Activated CD4-positive, alpha-beta memory T cell treated with anti-CD3 and anti-CD28 coated beads for 36 hours (primary cell): ENCODE measurements at places on chromosomes 2 and 18. TPM values are rescaled to one million over a fixed set of nuclear protein-coding genes. Genes with fewer than 3 reads are reported as not detected.

- peak; percentile 11 for DNase-seq
- H3K4me1 ChIP-seq, result peaks cover 5% of the 10 kb centered on the region
- H3K4me3 ChIP-seq, result no peak overlapping the region
- H3K27ac ChIP-seq, result no peak overlapping the region
- H3K36me3 ChIP-seq, result no peaks in the 10 kb centered on the region
Observed at GRCh38 chr2:104929663-104930062, 75.7 kb downstream of the POU3F3 start.

Gene DYNAP
- not detected for total RNA-seq

GRCh38 chr2:239440511-239440959, 39.7 kb upstream of the HDAC4 start:
- no peak for DNase-seq
- no peaks in the 10 kb centered on the region for H3K36me3 ChIP-seq
- no peak overlapping the region for H3K27ac ChIP-seq
- H3K27me3 ChIP-seq, result peaks cover 29% of the 10 kb centered on the region
- no peak overlapping the region for H3K4me3 ChIP-seq

Gene ASB18
- total RNA-seq, result not detected

DNA sequence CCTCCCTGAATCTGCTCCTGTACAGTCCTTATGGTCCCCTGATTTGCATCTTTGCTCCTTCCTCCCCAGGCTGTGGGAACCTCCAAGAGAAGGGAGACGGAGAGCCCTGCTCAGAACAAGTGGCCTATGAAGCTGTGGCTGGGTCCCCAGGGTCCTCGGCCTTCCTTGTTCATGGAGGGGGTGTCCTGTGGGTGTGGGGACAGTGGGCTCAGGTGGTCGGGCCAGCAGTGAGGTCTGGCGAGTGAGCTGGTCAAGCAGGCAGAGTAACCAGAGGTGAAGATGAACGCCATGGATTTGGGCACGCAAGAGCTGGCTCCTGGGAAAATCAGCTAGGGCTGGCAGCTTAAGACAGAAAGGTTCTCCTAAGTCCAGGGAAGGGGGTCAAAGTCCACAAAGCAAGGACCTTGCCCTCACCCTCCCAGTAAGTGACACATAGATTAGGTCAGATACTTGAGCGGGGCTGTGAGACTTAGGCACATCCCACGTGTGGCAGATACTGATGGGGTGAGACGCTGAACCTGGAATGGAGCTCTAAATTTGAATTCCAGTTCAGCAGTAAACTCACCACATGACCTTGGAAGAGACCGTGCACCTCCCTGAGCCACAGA, 24.8 kb downstream of the GNLY start:
- no peak for DNase-seq
- H3K27ac ChIP-seq, result no peak overlapping the region
- H3K27me3 ChIP-seq, result no peaks in the 10 kb centered on the region
- no peaks in the 10 kb centered on the region for H3K36me3 ChIP-seq
- no peaks in the 10 kb centered on the region for H3K4me1 ChIP-seq
- H3K4me3 ChIP-seq, result no peak overlapping the region

DNA sequence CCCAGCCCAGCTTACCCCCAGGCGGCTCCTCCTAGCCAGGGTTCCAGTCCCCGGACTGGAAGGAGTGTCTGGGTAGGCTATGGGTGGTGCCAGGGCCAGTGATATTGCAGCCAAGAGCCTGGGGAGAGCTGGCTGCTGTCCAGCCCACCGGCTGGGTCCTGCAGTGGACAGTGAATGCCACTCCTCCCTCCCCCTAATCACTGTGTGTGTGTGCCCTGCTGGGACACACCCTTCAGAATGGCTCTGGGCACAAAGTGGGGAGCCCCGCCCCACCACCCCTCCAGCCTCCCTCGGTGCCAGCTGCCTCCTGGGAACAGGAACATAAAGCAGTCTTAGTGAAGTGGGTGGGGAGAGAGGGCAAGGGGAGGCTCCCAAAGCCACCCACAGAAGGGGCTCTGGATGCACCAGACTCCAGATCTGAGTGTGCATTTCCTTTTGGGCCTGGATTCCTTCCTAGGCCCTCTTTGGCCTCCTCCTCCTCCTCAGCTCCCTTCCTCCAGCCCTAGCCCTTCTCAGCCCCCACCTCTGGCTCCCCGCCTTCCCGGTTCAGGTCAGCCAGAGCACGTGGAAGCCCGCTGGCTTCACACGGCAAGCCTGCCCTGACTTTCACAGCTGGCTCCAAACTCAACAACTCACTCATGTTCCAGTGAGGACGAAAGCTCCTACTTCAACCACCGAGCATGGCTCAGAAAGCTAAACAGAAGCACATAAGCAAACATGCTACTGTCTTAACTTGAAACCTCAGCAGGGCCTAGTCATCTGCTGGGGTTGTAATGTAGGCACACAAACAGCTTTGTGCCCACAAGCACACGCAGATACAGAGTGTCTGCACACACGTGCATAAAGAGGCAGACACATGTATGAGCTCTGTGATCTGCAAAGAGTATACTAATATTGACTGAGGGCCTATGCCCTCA, 209.2 kb upstream of the SMAD2 start:
- H3K27ac ChIP-seq, result no peak overlapping the region
- peaks cover 39% of the 10 kb centered on the region for H3K27me3 ChIP-seq
- peaks cover 10% of the 10 kb centered on the region for H3K4me1 ChIP-seq
- DNase-seq, result no peak
- H3K4me3 ChIP-seq, result no peak overlapping the region

- no peak overlapping the region for H3K27ac ChIP-seq
- H3K27me3 ChIP-seq, result peaks cover 1% of the 10 kb centered on the region
- no peak for DNase-seq
- no peaks in the 10 kb centered on the region for H3K36me3 ChIP-seq
- no peaks in the 10 kb centered on the region for H3K4me1 ChIP-seq
Observed at GRCh38 chr2:165647409-165647808, 146.6 kb downstream of the GALNT3 start.

Gene SPIRE1
- total RNA-seq, result 7.2 TPM

DNA sequence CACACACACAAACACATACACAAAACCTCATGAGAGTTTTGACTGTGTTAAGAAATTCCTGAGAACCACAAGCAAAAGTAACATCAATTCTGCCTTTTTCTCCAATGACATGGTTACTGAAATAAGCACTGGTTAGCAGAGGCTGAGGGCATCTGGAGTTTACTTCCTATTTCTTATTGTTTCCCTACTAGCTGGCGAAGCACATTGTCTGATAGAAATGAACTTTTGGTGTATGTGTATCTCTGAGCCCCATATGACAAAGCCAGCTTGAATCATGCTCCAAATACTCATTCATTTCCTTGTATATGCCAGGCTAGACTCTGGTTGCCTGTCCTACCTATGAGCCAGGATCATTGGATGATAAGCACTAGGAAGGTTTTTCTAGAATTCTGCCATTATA, 203.1 kb downstream of the NCKAP5 start:
- DNase-seq, result no peak
- no peak overlapping the region for H3K4me3 ChIP-seq
- H3K27ac ChIP-seq, result no peak overlapping the region
- H3K36me3 ChIP-seq, result no peaks in the 10 kb centered on the region

Gene CNNM3
- total RNA-seq, result 16.3 TPM

DNA sequence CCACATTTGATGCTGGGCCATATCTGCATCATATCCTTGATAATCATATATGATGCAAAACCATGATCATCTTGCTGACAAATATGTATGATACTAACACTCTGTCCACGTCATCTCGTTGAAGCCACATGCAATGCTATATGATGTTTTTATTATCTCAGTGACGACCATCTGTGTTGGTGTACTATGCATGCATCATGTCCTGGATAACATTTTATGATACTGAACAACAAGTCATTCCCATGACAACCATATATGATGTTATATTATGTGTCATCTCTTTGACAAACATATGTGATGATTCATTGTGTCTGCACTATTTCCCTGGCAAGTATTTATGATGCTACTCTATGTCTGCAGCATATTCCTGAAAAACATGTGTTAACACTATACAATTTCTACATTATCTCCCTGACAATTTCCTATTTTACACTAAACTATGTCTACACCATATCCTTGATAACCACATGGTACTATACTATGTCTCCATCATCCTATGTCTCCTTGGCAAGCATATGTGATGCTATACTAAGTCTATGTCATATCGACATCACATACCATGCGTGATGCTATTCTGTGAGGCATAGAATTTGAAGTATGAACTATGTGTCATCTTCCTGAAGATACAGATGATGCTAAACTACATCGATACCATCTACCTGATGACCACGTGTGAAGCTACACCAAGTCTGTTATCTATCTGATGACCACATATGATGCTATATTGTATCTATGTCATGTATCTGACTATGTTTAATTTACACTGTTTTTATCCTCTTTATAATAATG, 37.0 kb downstream of the DAW1 start:
- DNase-seq, result no peak
- H3K27ac ChIP-seq, result no peak overlapping the region

Gene SIX3
- total RNA-seq, result not detected

GRCh38 chr2:20108655-20109396, 57.4 kb upstream of the LAPTM4A start:
- no peaks in the 10 kb centered on the region for H3K36me3 ChIP-seq
- H3K27ac ChIP-seq, result no peak overlapping the region
- H3K4me1 ChIP-seq, result peaks cover 5% of the 10 kb centered on the region

GRCh38 chr2:19070886-19071285, 287.5 kb downstream of the OSR1 start:
- no peak overlapping the region for H3K27ac ChIP-seq
- H3K4me3 ChIP-seq, result no peak overlapping the region
- H3K27me3 ChIP-seq, result no peaks in the 10 kb centered on the region
- DNase-seq, result no peak
- no peaks in the 10 kb centered on the region for H3K4me1 ChIP-seq
- no peaks in the 10 kb centered on the region for H3K36me3 ChIP-seq

DNA sequence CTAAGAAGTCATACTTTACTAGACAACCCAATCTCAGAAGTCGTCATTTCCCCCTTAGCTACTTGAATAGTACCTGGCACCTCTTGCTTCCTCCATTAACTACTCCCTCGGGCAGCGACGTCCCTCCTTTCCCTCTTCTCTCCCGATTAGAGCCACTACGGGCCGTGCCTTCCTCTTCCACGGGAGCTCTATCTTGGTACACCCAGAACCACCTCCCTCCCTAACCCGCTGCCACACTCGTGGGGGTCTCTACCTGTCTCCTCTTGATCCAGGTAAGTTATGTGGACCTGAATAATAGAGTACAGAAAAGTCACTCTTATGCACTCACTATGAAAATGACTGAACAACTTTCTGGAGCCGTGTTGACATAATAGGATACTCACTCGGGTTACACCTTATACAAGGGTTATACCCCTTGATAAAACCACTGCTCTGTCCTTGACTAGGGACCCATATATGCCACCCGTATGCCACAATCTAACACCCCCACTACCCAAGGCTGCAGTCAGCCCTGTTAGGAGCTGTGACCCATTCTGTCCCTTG, 595 bp upstream of the HDHD2 start:
- no peaks in the 10 kb centered on the region for H3K27me3 ChIP-seq
- peak overlapping the region; percentile 89 for H3K4me3 ChIP-seq
- DNase-seq, result peak; percentile 19
- peaks cover 9% of the 10 kb centered on the region for H3K36me3 ChIP-seq
- H3K4me1 ChIP-seq, result peaks cover 28% of the 10 kb centered on the region
- peak overlapping the region; percentile 91 for H3K27ac ChIP-seq

GRCh38 chr2:173667415-173667814, 297.8 kb downstream of the SP3 start:
- no peaks in the 10 kb centered on the region for H3K4me1 ChIP-seq
- no peak overlapping the region for H3K27ac ChIP-seq
- peaks cover 7% of the 10 kb centered on the region for H3K27me3 ChIP-seq
- H3K36me3 ChIP-seq, result no peaks in the 10 kb centered on the region
- H3K4me3 ChIP-seq, result no peak overlapping the region

Gene HDLBP
- total RNA-seq, result 251 TPM

DNA sequence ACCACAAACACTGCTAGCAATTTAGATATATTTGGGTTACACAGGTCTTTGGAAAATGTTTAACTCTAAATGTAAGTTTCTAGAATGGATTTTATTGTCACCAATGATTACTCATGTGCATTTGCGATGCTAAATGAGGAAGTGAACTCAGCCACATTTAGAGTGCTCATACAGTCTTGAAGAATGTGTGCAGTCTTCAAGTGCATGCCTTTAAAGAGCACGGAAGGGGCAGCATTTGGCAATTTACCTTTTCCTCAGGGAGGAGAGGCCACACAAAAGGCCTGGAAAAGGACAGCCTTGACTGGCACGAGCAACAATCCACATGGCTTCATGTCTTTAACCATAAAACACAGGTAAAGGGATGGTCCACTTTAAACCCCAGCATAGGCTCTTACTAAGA, 78.5 kb upstream of the STK17B start:
- peak overlapping the region; percentile 51 for H3K27ac ChIP-seq
- no peak for DNase-seq
- no peaks in the 10 kb centered on the region for H3K36me3 ChIP-seq
- H3K27me3 ChIP-seq, result no peaks in the 10 kb centered on the region
- peaks cover 78% of the 10 kb centered on the region for H3K4me1 ChIP-seq

- peaks cover 30% of the 10 kb centered on the region for H3K4me1 ChIP-seq
- no peaks in the 10 kb centered on the region for H3K27me3 ChIP-seq
- DNase-seq, result no peak
- H3K36me3 ChIP-seq, result peaks cover 2% of the 10 kb centered on the region
- H3K27ac ChIP-seq, result no peak overlapping the region
Observed at GRCh38 chr2:24330161-24330560, 30.2 kb downstream of the ITSN2 start.

Gene TNFRSF11A
- total RNA-seq, result 6.1 TPM

- H3K36me3 ChIP-seq, result no peaks in the 10 kb centered on the region
- DNase-seq, result no peak
- no peaks in the 10 kb centered on the region for H3K4me1 ChIP-seq
- H3K27ac ChIP-seq, result no peak overlapping the region
- H3K27me3 ChIP-seq, result peaks cover 13% of the 10 kb centered on the region
Observed at GRCh38 chr2:9280224-9280623, 73.6 kb downstream of the ASAP2 start.

DNA sequence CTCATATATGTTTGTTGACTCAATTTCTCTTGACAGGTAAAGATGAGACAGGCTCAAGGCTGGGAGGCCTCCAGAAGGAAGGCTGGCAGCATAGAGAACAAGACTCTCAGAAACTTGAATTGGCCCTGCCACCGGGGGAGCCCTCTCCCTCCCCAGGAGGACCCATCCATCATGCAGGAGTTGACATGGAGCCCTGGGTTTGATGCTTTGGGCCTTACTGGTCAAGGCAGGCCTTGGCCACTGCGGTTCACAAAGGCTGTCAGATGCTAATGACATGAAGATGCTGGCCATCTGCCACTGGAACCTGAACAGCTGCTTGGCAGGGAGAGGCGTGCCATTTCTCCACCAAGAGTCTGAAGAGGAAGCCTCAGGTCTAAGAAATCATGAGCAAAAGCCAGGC, 193.6 kb downstream of the MTCL1 start:
- no peaks in the 10 kb centered on the region for H3K36me3 ChIP-seq
- DNase-seq, result no peak
- H3K4me1 ChIP-seq, result no peaks in the 10 kb centered on the region
- no peak overlapping the region for H3K4me3 ChIP-seq
- H3K27ac ChIP-seq, result no peak overlapping the region

Gene FSHR
- total RNA-seq, result not detected
